AG09309 (cell line): ENCODE measurements at places on chromosomes 1 and 21.

GRCh38 chr1:70256664-70257063 lies 35.5 kb downstream of the SRSF11 start:
- DNase-seq, result no peak

- DNase-seq, result no peak
Observed at GRCh38 chr1:227526524-227526923, 36.8 kb upstream of the ZNF678 start.

DNA sequence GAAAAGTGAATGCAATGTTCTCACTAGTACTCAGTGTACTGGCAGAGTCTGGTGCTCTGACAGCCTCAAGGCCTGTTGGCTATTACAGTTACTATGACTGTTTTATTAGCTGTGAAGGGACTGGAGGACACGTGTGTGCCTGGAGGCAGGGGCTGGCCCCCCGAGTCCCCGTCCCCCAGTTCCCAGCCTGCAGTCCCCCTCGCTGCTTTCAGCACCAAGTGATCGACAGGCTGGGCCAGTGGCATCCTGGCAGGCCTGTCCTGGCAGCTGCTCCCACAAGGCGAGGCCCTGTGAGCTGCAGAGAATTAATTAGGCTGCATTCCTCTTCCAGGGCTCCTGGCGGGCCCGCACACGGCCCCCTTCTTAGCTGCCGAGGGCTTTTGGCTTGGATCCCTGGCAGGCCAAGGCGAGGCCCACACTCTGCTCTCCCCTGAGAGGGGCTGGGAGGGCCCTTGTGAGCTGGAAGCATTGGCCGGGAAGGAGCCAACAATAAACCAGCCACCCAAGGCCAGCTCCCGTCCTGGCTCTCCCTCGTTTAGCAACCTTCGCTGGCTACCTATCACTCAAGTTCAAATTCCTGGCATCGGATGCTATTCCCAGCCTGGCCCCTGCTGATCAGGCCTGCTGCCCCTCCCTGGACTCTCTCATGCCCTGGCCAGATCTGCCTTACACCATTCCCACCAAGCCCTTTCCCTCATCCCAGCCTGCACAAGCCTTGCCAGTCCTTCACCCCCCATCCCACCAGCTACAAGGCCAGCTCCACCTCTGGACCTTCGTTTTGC lies 9.8 kb downstream of the EDN2 start:
- no peak for DNase-seq

GRCh38 chr1:21322681-21323016 lies 32.4 kb upstream of the ECE1 start:
- no peak for DNase-seq

DNA sequence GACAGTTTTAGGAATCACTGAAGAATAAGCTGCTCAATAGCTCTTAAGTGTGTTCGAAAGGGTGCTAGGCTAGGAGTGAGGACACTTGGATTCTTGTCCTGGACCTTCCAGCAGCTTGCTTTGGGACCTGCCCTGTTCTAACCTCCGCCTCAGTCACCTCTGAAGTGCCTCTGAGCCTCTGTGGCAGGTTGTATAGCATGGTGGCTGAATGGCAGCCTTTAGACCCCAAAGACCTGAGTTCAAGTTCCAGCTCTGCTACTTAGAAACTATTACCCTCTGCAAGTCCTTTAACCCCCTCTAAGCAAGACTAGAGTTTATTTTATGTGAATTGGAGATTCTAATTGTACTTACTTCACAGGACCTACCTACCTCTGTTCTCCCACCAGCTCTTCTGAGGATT lies 81.5 kb downstream of the RRAGC start:
- DNase-seq, result no peak

GRCh38 chr21:41536076-41536826 lies 28.3 kb upstream of the TMPRSS2 start:
- no peak for DNase-seq

GRCh38 chr1:152043870-152044269 lies 7.1 kb upstream of the S100A11 start:
- DNase-seq, result no peak

GRCh38 chr1:47587891-47588582 lies 150.2 kb downstream of the FOXD2 start:
- no peak for DNase-seq

DNA sequence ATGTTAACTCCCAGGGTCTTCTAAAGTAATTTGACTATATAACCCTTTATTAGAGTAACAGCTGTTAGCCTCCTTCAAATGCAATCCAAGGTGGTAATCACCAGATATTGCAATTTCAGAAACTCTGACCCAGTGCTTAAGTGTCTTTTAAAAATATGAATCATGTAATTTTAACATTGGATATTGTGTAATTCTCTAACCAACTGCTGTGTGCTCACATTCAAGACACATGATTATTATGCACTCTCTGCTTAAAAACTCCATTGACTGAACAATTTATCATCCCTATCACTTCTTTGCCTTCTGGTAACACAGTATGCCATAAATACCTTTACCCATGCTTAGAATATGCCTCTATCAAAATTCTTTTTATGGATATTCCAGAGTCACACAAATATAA lies 537.4 kb upstream of the RGS18 start:
- DNase-seq, result no peak

- DNase-seq, result peak; percentile 61
Observed at GRCh38 chr21:26445440-26445839, 127.6 kb downstream of the CYYR1 start.

GRCh38 chr1:61170328-61171238 lies 88.2 kb downstream of the NFIA start:
- DNase-seq, result no peak

GRCh38 chr1:230300322-230301301 lies 125.5 kb downstream of the PGBD5 start:
- no peak for DNase-seq

DNA sequence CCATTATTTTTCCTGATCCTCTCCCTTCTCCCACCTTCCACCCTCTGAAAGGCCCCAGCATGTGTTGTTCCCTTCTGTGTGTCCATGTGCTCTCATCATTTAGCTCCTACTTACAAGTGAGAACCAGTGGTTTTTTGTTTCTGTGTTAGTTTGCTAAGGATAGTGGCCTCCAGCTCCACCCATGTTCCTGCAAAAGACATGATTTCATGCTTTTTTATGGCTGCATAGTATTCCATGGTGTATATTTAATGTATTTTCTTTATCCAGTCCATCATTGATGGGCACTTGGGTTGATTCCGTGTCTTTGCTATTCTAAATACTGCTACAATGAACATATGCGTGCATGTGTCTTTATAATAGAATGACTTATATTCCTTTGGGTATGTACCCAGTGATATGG lies 89.4 kb upstream of the C1orf174 start:
- DNase-seq, result no peak

DNA sequence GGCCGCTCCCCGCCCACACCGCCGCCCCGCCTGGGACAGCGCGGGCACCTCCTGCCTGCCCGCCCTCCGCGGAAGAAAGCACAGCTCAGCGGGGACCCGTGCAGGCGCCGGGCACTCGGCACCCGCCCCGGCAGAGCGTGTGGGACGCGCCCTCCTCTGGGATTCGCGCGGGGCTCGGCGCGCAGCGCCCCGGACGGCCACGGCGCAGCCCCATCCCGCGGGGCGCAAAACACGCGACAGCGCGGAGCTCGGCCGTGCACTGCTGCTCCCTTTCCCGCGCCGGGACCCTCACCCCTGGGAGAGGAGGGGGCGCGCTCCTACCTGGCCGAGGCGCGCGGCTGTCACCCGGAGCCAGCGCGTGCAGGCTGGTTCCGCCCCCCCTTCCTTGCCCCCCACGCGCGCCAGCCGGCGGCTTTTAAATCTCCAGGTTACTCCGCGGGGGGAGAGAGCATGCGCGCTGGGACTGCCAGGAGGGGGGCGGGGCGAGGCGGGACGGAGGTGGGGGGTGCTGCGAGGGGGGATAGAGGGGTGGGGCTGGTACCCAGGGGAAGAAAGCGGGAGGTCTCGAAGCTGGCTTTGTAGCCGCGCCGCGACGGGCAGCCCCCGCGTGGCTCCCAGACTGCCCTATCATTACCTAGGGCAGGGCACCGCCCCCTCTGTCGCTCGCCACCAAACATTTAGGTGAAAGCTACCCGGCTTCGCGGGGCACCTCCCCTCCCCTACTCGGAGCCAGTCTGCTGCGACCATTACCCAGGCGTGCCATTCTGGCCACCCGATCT lies at the start of gene SLC45A3:
Gene SLC45A3 (minus strand): TSS at position 437 of the 779 bp plus-strand sequence. CDS start 15,853 bp downstream, outside the sequence.
- no peak for DNase-seq

DNA sequence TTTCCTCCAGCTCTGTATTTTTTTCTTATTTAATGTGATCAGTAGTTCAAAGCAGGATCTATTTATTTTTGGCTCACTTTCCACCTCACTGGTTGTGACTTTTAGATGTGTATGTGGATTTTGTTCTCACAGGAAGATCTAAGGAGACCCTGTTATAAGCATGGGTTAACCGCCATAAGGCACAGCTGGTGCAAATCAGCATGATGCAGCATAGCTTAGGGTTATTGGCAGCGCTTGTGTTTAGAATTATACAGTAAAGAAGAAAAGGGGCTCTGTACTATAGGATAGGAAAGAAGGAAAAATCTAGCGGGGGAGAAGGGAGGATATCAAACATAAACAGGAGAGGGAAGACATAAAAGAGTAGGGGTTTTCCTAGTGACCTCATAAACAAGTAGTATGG lies 26.9 kb upstream of the RGL1 start:
- DNase-seq, result no peak

- peak; percentile 80 for DNase-seq
Observed at GRCh38 chr1:27489973-27490741, at the start of gene WASF2. Gene WASF2 (minus strand): TSS chr1:27490167. CDS start chr1:27428890, 61,277 bp downstream.

DNA sequence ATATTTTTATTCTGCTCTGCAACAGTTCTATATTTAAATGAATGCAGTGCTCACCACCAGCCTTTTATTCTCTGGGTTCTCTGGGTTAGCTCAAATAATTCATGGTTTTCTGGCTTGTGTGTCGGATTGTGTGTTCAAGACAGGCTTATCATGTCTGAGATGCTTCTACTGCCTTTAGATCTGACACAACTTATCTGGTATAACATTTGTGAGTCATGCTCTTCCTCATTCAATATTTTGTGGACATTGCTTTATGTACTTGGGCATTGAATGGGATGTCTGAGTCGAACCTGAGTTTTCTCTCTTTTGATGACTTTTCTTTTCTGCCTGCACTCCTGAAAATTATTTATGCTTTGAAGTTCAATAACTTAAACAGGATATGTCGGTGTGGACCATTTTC lies 17.6 kb upstream of the PKP1 start:
- DNase-seq, result no peak

GRCh38 chr1:243663651-243664050 lies 186.4 kb downstream of the AKT3 start:
- DNase-seq, result no peak

GRCh38 chr1:57468641-57469523 lies 45.0 kb upstream of the DAB1 start:
- peak; percentile 76 for DNase-seq

DNA sequence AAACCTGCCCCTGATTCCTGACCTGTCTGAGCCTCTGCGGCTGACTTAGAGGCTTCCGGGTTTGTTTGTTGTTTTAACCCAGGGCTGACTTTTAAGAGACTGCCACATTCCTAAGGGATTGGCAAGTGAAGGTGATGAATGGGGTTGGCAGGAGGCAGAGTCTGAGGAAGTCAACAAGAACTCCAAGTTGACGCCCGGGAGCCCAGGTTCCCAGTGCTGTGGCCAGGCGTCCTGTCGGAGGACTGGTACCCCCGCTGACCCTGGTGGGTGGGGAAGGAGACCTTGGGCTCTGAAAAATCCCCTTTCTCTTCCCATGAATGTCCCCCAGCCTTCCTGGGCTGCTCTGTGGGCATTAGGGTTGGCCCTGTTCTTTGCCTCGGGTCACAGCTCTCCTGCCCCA lies 19.7 kb upstream of the EPS8L3 start:
- no peak for DNase-seq

GRCh38 chr21:34988139-34988538 lies 61.0 kb downstream of the RUNX1 start:
- no peak for DNase-seq

- DNase-seq, result no peak
Observed at GRCh38 chr1:169733924-169734323, at the start of gene SELE. Gene SELE (minus strand): TSS chr1:169734079. CDS start chr1:169733612, 467 bp downstream.

- no peak for DNase-seq
Observed at GRCh38 chr1:75618382-75618781, 7.5 kb upstream of the SLC44A5 start.

GRCh38 chr1:8871965-8872399 lies 6.5 kb downstream of the ENO1 start:
- DNase-seq, result no peak
